Natural killer cell treated with Interleukin-12 subunit alpha and Interleukin-12 subunit beta and Interleukin-15 and Interleukin-18, amount 100 ng/mL, for 72 hours (primary cell): ENCODE measurements at places on chromosomes 5 and 9. TPM values are rescaled to one million over a fixed set of nuclear protein-coding genes. Genes with fewer than 3 reads are reported as not detected.

DNA sequence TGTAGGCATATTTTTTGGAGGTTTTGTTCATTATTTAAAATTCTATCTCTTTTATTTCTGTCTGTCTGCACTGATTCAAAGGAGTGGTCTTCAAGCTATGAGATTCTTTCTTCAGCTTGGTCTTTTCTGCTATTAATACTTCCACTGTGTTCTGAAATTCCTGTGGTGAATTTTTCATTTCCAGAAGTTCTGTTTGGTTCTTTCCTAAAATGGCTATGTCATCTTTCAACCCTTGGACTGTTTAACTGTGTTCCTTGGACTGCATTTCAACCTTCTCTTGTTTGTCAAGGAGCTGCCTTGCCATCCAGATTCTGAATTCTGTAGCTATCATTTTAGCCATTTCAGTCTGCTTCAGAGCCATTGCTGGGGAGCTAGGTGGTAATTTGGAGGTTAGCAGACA is 76.3 kb downstream of the CERT1 start:
- no peak for DNase-seq

Gene MARCOL
- total RNA-seq: not detected

Gene DNAJC18
- total RNA-seq: 12.6 TPM

- no peak for DNase-seq
Measured at GRCh38 chr9:76353280-76353679, 40.9 kb downstream of the RFK start.

DNA sequence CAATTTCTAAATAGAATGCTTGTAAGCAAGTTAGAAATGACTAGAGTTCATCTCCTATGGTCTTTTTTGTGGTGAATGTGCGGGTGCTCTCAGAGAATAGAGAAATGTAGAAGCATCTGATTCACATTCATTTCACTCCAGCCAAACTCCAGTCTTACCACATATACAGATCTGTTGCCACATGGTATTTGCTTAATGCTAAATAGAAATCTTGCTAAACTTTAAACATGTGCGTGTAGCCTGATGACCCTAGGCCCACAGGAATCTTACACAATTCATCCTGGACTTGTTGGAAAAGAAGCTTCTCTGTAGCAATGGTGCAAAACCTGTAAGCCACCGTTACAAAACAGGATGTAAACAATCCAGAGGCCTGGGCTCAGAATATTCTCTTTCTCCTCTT is 135.2 kb downstream of the PCSK1 start:
- no peak for DNase-seq
